ENCODE measurements at places on chromosomes 1 and 21.

- DNase-seq: no peak
These were observed 25.7 kb upstream of the ERO1B start for GRCh38 chr1:236307435-236307834.

DNA sequence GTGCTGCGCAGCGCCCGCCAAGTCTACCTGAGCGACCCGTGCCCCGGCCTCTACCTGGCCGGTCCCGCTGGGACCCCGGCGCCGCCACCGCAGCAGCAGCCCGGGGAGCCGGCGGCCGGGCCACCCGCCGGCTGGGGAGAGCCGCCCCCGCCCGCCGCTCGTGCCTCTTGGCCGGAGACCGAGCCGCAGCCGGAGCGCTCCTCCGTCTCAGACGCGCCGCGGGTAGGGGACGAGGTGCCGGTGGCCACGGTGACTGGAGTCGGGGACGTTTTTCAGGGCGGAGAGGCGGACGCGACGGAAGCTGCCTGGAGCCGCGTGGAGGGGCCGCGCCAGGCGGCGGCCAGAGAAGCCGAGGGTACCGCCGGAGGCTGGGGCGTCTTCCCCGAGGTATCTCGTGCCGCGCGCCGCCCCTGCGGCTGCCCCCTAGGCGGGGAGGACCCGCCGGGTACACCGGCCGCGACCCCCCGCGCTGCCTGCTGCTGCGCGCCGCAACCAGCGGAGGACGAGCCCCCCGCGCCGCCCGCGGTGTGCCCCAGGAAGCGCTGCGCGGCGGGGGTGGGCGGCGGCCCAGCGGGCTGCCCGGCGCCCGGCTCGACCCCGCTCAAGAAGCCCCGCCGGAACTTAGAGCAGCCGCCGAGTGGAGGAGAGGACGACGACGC lies 646 bp downstream of the IER5 start:
- DNase-seq: no peak

DNA sequence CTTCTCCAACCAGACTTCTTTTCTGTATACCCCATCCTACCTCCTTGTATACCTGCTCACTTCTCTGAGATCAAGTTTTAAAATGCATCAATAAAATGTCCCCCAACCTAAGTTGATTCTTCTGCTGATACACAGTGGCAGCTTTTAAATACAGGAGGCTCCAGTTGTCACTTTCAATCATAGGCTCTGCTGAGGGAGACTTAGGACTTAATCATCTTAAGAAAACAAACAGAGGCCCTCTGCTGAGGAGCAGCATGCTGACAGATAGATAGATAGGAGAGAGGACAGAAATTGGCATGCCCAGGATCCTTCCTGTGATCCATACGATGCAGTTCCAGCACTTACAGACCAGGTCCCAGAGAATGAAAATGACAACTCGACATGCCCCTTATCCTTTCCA lies 311.0 kb upstream of the PROX1 start:
- no peak for DNase-seq

DNA sequence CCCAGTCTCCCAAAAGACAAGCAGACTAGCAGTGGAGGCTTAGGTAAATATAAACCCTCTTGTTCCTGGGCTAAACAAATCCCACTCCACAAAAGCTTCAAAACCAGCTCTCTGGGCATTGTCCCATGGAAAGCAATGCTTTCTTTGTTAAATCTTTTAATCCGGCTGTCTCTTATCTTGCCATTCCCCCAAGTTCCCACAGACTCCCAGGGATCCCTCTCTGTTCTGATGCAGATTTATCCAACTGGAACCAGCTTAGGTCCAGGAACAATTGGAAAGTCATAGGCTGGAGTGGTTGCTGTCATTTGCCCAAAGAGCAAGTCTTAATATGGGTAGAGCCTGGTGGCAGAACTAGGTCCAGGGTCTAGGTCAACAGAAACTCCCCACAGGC lies 110.1 kb upstream of the ATP1A1 start:
- no peak for DNase-seq

GRCh38 chr1:109425391-109426280 lies 612 bp downstream of the PSMA5 start:
- no peak for DNase-seq

- no peak for DNase-seq
These were observed 6.4 kb downstream of the JAK1 start for GRCh38 chr1:64959986-64960385.

DNA sequence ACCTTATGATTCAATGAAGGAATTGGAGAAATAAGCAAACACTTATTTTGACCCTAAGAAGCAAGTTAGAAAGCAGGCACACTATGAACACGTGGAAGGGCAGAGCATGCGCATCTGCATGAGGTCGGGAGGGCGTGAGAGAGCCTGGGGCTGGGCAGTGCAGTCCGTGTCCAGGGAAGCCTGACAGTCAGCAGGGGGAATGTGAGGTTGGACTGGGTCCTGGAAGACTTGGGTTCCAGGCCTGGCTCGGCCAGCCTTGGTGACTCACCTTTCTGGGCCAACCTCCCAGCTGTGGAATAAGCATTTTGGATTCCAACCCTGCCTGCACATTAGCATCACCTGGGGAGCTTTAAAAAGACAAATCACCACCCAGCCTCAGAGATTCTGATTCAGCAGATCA lies 26.6 kb upstream of the LMX1A start:
- no peak for DNase-seq

GRCh38 chr1:6028042-6028850 lies 17.4 kb upstream of the KCNAB2 start:
- no peak for DNase-seq

DNA sequence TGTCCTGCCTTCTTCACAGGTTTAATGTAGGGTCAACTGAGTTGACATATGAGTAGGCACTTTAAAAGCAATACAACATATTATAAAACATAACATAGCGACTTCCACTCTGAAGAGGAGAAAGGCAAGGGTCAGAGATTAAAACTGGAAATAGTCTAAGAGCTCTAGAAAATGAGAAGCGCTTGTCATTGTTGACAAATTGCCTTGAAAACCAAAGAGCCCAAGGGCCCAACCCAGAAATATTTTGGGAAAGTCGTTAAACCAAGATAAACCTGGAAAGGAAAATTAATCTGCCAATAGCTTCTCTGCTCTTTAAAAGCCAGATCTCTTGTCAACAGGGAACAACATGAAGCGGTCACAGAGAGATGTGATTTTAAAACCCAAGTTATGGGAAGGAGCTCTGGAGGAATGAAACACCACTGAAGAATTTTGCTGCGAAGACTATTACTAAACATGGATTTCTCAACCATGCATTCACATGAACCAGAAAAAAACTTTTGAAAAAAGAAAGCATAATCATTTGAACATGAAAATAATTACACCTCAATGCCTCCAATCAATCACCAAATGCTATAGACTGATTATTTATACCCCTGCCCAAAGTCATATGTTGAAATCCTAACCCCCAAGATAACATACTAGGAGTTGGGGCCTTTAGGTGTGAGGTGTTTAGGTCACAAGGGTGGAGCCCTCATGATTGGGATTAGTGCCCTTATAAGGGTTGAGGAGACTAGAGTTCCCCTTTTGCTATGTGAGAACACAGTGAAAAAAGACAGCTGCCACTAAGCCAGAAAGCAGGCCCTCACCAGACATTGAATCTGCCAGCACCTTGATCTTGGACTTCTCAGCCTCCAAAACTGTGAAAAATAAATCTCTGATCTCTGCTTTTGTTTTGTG lies 33.0 kb upstream of the MTF1 start:
- DNase-seq: no peak

DNA sequence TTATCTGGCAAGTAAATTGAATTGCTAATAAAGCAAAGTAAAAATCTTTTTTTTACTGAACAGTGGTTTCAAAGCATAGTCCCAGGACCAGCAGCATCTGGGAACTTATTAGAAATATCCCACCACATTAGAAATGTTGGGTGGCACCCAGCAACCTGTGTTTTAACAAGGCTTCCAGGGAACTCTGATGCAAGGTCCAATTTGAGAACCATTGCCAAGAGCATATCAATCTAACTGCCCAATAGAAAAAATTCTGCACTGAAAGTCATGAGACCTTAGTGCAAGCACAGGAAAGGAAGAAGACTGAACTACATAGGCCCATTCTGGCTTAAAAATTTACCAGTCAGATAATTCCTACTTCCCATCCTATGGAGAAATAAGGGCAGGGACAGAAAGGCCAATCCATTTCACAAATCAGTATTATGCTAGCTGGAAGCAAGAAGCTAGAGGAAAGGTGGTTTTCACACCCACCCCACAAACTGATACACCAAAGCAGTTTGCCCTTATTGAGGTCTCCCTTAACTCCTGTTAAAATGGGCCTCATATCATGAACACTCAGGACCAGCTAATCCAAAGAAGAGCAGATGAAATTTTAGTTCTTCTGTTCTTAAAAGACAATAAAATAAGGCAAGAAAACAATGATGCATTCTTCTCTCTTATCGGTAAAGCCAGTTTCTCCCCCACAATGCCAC lies 17.5 kb upstream of the C1orf105 start:
- no peak for DNase-seq
